A549 treated with GW870086 at 1 μM for 4 hours (cell line): ENCODE measurements at places on chromosomes 12 and 14. TPM values are rescaled to one million over a fixed set of nuclear protein-coding genes. Genes with fewer than 3 reads are reported as not detected.

The ARMH4 gene
- 0.36 to 0.64 TPM (median 0.49 TPM) in 5 replicates for total RNA-seq

The LMNTD1 gene
- not detected in 5 replicates for total RNA-seq

The TAS2R30 gene
- not detected in 5 replicates for total RNA-seq

The SERPINA9 gene
- total RNA-seq = not detected in 5 replicates

The PTCSC3 gene
- not detected in 5 replicates for total RNA-seq

The EML5 gene
- 0.38 to 0.59 TPM (median 0.53 TPM) in 5 replicates for total RNA-seq
